ENCODE measurements at places on chromosomes 6 and 20. TPM values are rescaled to one million over a fixed set of nuclear protein-coding genes. Genes with fewer than 3 reads are reported as not detected.

TRIM10 gene
- not detected for total RNA-seq

MOXD1 gene
- total RNA-seq, result 38.4 TPM

JPH2 gene
- total RNA-seq, result 0.25 TPM

RPL7L1 gene
- 97.9 TPM for total RNA-seq

SCP2D1 gene
- total RNA-seq, result not detected

IPCEF1 gene
- total RNA-seq, result not detected

MC3R gene
- total RNA-seq, result not detected

FAM83B gene
- not detected for total RNA-seq

FOXA2 gene
- total RNA-seq, result not detected

ANKRD66 gene
- not detected for total RNA-seq

HAO1 gene
- total RNA-seq, result not detected

MCM8 gene
- total RNA-seq, result 1.2 TPM

HS3ST5 gene
- not detected for total RNA-seq

SRC gene
- 21.2 TPM for total RNA-seq

CPXM1 gene
- 85.5 TPM for total RNA-seq

GRM1 gene
- total RNA-seq, result not detected

OTOR gene
- not detected for total RNA-seq

MUC21 gene
- not detected for total RNA-seq

TEAD3 gene
- total RNA-seq, result 11.6 TPM

TOX2 gene
- 5.0 TPM for total RNA-seq

THBD gene
- total RNA-seq, result 4.2 TPM

SYCP2 gene
- total RNA-seq, result 0.20 TPM

ADGRB3 gene
- 6.4 TPM for total RNA-seq

LAMA2 gene
- 573 TPM for total RNA-seq

AAR2 gene
- 29.3 TPM for total RNA-seq

UBD gene
- not detected for total RNA-seq

RSPH4A gene
- total RNA-seq, result not detected

RAMACL gene
- total RNA-seq, result 3.2 TPM

FRMD1 gene
- total RNA-seq, result not detected

MTFR2 gene
- total RNA-seq, result 1.5 TPM

PNPLA1 gene
- not detected for total RNA-seq

ZNF292 gene
- 17.7 TPM for total RNA-seq

FOXS1 gene
- not detected for total RNA-seq

SLC35D3 gene
- not detected for total RNA-seq

LY6G6F gene
- not detected for total RNA-seq

ZC2HC1B gene
- total RNA-seq, result not detected

LTB gene
- total RNA-seq, result not detected
